Activated CD8-positive, alpha-beta memory T cell treated with anti-CD3 and anti-CD28 coated beads for 1 hour (primary cell): ENCODE measurements at places on chromosomes 16 and 17.

- DNase-seq: no peak
Measured at GRCh38 chr17:2860045-2860444, 63.8 kb downstream of the RAP1GAP2 start.

GRCh38 chr16:57601801-57602478, 26.5 kb upstream of the ADGRG1 start:
- peak; percentile 27 for DNase-seq

- DNase-seq: no peak
Measured at GRCh38 chr17:72205357-72205756, 84.5 kb downstream of the SOX9 start.

- no peak for DNase-seq
Measured at GRCh38 chr16:48300391-48300856, 53.1 kb upstream of the ABCC11 start.

GRCh38 chr16:69431948-69432468, 7.6 kb downstream of the CYB5B start:
- DNase-seq: no peak

DNA sequence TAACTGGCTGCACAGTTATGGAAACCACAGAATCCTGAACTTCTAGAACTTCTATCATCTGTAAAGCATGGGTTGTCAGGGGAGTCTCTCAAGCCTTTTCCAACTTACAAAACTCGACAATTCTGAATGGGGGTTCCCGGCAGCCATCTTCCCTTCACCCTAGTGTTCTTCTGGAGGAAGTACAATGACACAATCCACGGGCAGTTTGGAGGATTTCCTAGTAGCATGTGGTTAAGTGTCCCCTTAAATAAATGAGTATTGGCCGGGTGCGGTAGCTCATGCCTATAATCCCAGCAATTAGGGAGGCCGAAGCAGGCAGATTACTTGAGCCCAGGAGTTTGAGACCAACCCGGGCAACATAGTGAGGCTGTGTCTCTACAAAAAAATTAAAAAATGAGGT, 2.1 kb downstream of the SLC16A6 start:
- DNase-seq: no peak

GRCh38 chr17:14038206-14038605, 31.1 kb upstream of the COX10 start:
- DNase-seq: no peak

DNA sequence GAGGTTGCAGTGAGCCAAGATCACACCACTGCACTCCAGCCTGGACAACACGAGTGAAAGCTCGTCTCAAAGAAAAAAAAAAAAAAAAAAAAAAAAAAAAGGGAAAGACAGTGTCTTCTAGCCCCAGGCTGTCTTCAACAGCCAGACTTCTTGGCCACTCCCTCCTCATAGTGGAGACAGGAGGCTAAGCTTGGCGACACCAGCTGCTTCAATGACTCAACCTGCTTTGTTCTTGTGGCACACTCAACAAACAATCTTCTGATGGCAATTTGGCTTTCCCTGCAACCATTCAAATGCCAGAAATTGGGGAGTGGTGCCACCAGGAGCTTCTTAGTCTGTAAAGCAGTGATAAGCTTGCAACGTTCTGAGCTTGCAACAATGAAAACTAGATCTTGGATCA, 290.4 kb upstream of the DYNLRB2 start:
- no peak for DNase-seq
